SJCRH30 (cell line): ENCODE measurements at places on chromosomes 16 and 17. TPM values are rescaled to one million over a fixed set of nuclear protein-coding genes. Genes with fewer than 3 reads are reported as not detected.

DNA sequence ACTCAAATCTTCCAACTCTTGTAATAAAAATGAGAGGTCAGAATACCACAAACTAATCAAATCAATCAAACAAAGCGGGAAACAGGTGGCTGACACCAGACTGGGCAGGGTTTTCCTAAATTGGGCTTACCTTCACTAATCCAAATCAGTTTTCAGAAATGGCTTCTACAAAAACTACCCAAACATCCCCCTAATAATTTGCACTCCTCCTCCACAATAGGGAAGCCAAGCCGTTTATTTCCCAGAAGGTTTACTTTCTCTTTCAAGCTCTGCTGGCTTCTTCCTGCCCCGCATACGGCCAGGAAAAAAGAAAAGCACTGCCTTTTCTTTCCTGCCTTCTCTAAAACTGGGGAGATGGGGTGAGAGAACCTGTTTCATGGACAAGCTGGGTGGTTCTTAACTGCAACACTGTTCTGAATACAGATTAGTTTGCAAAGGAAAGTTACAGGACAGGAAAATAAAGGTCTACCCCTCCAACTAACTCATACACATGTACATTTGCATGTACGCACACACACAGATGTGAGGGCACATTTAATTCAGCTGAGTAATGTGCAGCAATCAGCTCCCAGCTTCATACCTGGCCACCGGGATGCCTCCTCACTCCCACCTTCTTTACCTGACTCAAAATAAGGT is 9.2 kb downstream of the STAT3 start:
- no peak for DNase-seq

DNA sequence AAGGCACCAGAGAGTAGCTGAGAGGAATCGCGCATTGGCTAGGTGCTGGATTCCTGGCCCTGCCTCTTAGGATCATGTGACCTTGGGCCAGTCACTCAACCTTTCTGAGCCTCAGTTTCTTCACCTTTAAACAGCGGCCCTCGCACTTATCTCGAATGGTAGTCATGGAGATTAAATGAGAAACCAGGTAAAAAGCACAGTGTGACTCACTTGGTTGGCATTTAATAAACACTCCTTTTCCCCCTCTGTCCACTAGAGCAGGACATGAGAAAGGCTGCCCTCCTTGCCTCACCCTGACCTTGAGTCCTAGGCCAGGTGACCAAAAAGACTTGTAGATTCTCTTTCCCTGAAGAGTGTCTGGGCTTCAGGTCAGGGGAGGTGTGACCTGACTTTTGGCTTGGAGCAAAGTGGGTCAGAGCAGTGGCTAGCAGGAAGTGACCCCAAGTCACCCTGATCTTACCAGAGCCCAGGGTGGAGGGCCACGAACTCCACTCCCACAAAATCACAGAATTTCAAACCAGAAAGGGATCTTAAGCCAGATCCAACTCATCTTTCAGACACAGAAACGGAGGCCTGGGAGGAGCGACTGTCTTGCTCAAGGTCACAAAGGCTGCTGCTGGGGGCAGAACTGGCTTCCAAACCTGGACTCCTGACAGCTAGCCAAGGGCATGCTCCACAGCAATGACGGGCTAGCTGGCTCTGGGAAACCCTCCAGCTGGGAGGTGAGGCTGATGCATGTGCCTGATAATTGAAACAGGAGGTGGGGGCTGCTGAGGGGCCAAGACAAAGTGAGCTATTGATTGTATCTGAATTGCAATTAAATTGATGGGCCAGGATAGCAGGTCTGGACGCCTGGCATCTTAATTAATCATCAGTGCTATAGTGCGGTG is 65.2 kb downstream of the PIPOX start:
- no peak for DNase-seq

The TP53TG3F gene
- 0.16 TPM in 1 of 2 replicates, not detected in the other for total RNA-seq

- no peak for DNase-seq
These were observed 3.3 kb downstream of the SLC6A4 start for GRCh38 chr17:30232015-30232823.

The GAS2L2 gene
- not detected in 2 replicates for total RNA-seq

GRCh38 chr17:75013092-75013559 is 656 bp downstream of the MRPL58 start:
- DNase-seq = no peak

- peak; percentile 82 for DNase-seq
These were observed 8.6 kb upstream of the BAHCC1 start for GRCh38 chr17:81386646-81387099.

The CREBBP gene
- 18.8 and 23.3 TPM in 2 replicates for total RNA-seq

GRCh38 chr16:7867831-7868230 is 535.2 kb downstream of the RBFOX1 start:
- no peak for DNase-seq
